ENCODE measurements at places on chromosomes 12 and 14. TPM values are rescaled to one million over a fixed set of nuclear protein-coding genes. Genes with fewer than 3 reads are reported as not detected.

GRCh38 chr12:99847936-99848335, 136.8 kb downstream of the ANKS1B start:
- no peaks in the 10 kb centered on the region for H3K36me3 ChIP-seq
- DNase-seq = no peak
- H3K4me1 ChIP-seq = no peaks in the 10 kb centered on the region
- no peaks in the 10 kb centered on the region for H3K27me3 ChIP-seq

DNA sequence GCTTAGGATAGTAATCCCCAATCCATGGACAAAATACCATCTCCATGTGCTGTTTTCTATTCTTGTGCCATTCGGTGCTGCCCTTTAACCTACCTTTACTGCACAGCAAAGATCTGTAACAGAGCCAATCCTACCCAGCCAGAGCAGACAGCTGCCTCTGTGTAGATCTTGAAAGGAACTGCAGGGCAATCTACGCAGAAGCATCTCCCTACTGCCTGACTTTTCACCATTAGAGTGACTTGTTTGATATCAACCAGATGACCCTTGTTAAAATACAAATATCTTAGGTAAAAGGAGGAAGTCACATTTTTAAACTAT, 33.9 kb upstream of the PPM1A start:
- no peak overlapping the region for H3K4me3 ChIP-seq
- no peaks in the 10 kb centered on the region for H3K36me3 ChIP-seq
- no peaks in the 10 kb centered on the region for H3K4me1 ChIP-seq
- H3K27me3 ChIP-seq = no peaks in the 10 kb centered on the region
- no peak for DNase-seq

DNA sequence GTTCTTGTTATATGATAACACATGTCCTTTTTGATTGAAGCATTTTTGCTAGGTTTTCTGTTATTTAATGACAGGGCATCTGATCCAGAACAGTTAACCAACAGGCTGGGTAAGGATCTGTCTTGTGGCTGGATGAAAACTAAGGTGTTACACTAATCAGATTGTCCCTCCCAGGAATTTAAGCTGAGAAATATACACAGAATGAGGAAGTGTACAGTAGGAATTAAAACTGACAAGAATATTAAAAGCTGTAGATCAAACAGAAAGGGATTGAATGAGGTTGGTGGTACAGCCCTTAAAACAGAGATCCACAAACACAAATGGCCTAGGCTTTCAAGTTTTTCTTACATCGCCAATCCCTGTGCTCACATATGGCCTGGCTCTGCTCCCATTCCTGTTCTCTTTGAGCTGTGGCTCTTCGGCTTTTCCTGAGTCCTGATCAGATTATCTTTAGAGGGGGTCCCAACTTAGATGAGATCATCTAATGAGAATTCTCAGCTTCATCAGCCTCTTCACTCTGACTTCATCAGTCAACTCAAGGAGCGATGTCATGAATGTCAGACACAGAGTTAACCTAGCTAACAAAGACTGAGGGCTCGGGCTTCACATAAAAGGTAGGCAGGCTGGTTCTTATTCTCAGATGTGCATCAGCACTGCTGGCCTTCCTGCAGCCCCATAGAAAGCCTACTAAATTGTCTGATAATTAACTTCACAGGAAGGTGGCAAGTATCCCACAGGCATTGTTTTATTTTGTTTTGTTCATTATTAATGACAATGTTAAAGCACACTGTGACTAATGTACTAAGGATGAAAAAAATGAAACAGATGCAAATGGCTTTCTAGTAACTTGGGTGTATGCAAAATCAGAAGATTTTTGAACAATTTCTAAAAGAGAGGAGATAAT, 11.4 kb downstream of the PYGL start:
- DNase-seq = peak; percentile 49
- no peaks in the 10 kb centered on the region for H3K27me3 ChIP-seq
- peaks cover 4% of the 10 kb centered on the region for H3K4me1 ChIP-seq

DNA sequence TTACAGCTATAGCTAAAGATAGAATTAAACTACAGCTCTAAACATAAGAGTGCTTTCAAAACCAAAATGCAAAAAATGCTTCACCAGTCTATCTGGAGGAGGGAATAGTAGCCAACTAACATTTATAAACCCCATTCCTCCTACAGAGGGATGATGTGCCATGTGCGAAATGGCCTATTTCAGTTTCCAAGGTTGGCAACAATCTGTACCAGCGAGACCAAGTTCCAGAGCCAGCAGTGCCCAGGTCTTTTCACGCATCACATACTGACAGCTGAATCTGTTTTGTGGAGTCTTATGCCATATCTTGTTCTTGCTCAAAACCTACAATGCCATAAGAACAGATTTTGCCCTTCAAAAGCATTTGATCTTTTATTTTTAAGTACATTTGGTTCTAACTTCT, 24.5 kb downstream of the NELL2 start:
- no peaks in the 10 kb centered on the region for H3K4me1 ChIP-seq
- no peak for DNase-seq
- no peaks in the 10 kb centered on the region for H3K36me3 ChIP-seq

DNA sequence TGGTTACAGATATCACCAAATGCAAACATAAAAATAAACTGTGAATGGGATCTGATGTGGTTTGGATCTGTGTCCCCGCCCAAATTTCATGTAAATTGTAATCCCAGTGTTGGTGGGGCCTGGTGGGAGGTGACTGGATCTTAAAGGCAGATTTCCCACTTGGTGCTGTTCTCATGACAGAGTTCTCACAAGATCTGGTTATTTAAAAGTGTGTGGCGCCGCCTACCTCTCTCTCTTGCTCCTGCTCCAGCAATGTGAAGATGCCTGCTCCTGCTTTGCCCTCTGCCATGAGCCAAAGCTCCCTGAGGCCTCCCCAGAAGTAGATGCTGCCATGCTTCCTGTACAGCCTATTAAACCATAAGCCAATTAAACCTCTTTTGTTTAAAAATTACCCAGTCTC, 47.8 kb downstream of the SLC25A21 start:
- H3K4me3 ChIP-seq = no peak overlapping the region
- no peaks in the 10 kb centered on the region for H3K36me3 ChIP-seq
- no peaks in the 10 kb centered on the region for H3K4me1 ChIP-seq
- no peak for DNase-seq
- H3K27ac ChIP-seq = no peak overlapping the region

DNA sequence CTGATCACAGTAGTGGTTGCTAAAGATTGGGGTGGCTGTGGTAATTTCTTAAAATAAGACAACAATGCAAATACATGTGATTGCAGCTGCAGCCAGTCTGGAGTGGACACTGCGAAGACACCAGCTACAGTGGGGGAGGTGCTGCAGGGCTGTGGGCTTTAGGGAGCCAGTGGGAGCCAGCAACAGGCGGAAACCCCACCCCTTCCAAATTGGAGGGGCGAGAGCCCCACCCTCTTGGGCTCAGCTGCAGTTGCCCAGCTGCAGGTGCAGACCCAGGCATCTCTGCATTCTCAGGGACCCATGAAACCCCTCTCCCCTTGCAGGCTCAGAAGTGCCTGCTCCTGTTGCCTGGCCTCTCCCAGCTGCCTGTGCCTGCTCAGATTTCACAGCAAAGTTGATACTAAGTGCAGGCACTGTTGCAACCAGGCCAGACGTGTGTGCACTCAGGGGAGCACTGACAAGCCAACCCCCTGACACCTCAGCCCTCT, 104.8 kb downstream of the MYF5 start:
- no peaks in the 10 kb centered on the region for H3K4me1 ChIP-seq
- H3K36me3 ChIP-seq = no peaks in the 10 kb centered on the region
- no peak for DNase-seq

DNA sequence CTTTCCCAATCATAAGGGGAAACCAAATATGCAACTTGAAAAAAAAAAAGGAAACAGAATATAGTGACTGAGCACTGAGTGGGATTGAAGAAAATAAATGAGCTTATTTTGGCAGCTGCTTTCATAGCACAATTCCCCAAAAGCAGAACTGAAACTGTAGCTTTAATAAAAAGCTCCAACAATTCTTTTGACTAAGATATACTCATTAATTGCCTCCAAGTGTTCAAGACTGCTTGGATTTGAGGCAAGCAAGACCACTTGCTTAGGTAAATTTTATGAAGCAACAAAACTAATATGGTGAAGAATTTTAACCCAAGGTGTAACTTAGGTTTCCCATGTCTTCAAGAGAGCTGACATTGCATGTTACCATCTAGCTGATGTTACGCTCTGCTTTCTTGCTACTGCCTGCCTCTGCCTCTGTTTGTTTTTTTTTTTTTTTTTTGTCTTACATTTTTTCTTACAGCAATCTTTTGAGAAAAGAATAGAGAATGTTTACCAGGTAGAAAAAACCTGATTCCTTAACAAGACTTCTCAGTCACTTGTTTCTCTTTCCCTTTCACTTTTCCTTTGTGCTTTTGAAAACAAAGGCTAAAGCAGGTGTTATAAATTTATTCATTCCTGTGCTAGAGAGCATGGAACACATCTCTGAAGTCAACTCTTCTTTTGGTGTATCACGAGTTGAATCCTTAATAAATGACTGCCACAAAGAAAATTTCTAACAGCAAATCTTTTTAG, 134.4 kb downstream of the BCAT1 start:
- H3K4me1 ChIP-seq = no peaks in the 10 kb centered on the region
- no peak overlapping the region for H3K4me3 ChIP-seq
- DNase-seq = no peak
- H3K27ac ChIP-seq = no peak overlapping the region

DNA sequence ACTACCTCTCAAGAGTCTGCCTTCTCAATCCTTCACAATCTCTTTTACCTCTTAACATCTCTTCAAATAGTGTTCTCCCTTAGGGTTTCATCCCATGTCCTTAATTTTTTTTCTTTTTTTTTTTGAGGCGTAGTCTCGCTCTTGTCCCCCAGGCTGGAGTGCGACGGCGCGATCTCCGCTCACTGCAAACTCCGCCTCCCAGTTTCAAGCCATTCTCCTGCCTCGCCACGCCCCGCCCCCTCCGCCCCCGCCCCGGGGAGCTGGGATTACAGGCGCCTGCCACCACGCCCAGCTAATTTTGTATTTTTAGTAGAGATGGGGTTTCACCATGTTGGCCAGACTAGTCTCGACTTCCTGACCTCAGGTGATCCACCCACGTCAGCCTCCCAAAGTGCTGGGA, 7.0 kb upstream of the BCAT1 start:
- DNase-seq = no peak
- no peak overlapping the region for H3K4me3 ChIP-seq
- no peaks in the 10 kb centered on the region for H3K27me3 ChIP-seq
- H3K4me1 ChIP-seq = no peaks in the 10 kb centered on the region

DNA sequence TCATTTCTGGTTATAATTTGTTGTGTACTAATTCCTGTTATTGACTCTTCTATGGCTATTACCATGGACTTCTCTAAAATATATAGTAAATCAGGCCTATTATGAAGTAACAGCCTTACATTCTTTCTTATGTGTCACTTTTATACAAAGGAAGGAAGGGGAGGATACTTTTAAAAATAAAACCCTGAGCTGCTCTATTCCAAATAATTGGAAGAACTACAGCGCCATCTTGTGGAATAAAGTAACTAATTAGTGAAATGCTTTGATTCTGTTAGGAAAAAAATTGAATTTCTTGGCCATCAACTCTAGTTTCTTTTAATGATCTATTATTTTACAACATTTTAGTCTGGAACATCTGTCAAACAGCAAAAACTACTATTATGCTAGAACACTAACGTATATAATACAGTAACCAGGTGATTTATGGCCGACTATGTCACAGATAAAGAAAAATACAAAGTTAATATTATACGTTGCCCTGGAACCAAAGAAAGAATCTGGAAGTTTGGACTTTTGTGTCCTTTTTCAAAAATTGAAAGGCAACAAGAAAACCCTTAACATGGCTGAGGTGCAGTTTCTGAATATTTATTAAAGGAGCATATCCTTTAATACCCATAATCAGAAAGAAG, 55.0 kb upstream of the NELL2 start:
- H3K27ac ChIP-seq = no peak overlapping the region
- no peak overlapping the region for H3K4me3 ChIP-seq
- H3K27me3 ChIP-seq = no peaks in the 10 kb centered on the region
- peak; percentile 49 for DNase-seq
- H3K36me3 ChIP-seq = no peaks in the 10 kb centered on the region

DNA sequence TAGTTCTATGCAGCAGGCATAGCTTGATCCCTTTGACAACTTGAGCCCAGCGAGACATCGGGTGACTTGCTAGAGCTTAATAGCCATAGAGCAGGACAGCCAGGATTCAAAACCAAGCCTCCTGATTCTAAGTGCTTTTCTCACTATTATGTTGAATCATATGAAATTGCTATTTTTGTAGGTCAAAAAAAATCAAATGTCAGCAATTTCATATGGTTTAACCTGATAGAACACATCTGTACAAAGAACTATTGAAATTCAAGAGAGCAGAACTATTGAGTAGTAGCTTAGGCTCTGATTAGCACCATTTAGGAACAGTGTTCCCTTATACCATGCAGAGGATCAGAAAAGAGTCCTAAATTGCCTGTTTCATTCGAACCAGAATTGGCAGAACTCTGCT, 132.0 kb downstream of the EMP1 start:
- no peaks in the 10 kb centered on the region for H3K4me1 ChIP-seq
- H3K27me3 ChIP-seq = no peaks in the 10 kb centered on the region
- no peak overlapping the region for H3K27ac ChIP-seq

- no peaks in the 10 kb centered on the region for H3K36me3 ChIP-seq
- no peak for DNase-seq
- no peak overlapping the region for H3K4me3 ChIP-seq
- H3K27me3 ChIP-seq = no peaks in the 10 kb centered on the region
- H3K4me1 ChIP-seq = no peaks in the 10 kb centered on the region
These were observed 296.2 kb upstream of the PPFIA2 start for GRCh38 chr12:82055391-82055790.

DNA sequence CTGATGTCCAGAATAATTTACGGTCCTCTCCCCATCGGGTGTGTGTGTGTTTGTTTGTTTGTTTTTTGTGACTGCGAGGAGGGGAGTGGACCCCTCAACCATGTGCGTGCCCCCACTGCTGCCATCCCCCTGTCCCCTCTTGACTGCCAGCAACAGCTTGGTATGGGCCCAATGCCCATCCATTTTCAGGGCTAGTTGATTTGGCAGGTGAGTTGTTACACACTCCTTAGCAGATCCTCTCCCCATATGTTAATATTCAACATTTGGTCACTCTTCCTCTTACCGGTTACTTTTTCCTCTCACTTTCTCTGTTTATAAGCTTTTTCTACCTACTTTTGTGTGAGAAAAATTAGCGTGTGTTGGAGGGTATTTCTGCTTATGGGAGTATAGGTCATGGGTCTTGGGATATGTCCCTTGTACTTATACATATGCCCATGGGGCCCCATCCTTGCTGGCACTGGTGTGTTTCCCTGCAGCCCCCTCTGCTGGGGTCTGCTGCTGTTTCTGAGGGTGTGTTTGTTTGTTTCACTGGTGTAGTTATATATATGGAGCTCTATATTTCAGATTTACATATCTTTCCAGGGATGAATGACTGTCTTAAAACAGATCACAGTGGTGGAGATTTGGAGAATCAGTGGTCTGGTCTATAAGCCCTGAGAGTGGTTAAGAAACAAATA, 33.8 kb downstream of the ZFHX2 start:
- H3K4me1 ChIP-seq = no peaks in the 10 kb centered on the region
- H3K27ac ChIP-seq = no peak overlapping the region
- H3K27me3 ChIP-seq = no peaks in the 10 kb centered on the region
- H3K4me3 ChIP-seq = no peak overlapping the region
- no peaks in the 10 kb centered on the region for H3K36me3 ChIP-seq
- no peak for DNase-seq

FBRSL1 gene
- total RNA-seq = 2.1 TPM

CS gene
- total RNA-seq = 117 TPM

OTUB2 gene
- 1.5 TPM for total RNA-seq

TSHR gene
- total RNA-seq = not detected

FOXG1 gene
- total RNA-seq = not detected

FICD gene
- total RNA-seq = 8.6 TPM

NPFF gene
- total RNA-seq = not detected

DCD gene
- not detected for total RNA-seq

HOXC6 gene
- total RNA-seq = 0.17 TPM

HCAR2 gene
- total RNA-seq = not detected

DPPA3 gene
- not detected for total RNA-seq

Data from fibroblast of lung (primary cell).